H4 (cell line): ENCODE measurements at places on chromosomes 11 and 22.

DNA sequence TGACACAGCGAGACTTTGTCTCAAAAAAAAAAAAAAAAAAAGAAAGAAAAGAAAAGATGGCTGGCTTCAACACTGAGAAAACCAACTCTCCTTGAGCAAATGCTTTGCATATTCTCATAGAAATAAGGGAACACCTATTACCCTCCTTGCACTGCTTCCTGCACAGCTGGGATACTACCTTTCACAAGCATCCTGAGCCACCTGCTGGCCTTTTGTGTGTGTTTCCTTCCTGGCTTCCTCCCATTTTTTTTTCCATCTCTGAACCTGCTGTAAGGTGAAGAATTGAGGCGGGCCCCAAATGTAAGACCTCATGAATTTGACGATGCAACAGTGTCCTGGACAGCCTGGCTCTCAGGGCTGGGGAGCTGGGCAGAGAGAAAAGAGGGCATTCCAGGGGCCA, 1.9 kb upstream of the RFPL3 start:
- DNase-seq: no peak

- no peak for DNase-seq
Measured at GRCh38 chr11:86209806-86210657, 34.5 kb upstream of the EED start.

DNA sequence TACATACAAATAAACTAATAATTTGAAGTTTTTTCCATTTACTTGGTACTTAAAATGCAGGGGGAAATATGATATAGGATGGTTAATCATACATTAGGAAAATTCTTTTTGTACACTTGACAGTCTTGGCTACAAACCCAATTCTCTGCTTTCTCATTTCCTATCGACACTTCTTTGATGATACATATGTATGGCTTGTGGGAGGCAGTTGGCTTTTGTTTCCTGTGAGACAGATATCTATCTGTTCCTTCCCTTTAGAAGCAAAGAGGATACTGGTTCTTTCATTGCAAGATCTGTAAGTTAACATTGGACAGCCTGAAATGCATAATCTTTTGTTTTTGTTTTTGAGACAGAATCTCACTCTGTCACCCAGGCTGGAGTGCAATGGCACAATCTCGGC, 47.9 kb upstream of the ADORA2A start:
- no peak for DNase-seq

GRCh38 chr11:32886180-32886579, 6.4 kb upstream of the QSER1 start:
- DNase-seq: no peak

DNA sequence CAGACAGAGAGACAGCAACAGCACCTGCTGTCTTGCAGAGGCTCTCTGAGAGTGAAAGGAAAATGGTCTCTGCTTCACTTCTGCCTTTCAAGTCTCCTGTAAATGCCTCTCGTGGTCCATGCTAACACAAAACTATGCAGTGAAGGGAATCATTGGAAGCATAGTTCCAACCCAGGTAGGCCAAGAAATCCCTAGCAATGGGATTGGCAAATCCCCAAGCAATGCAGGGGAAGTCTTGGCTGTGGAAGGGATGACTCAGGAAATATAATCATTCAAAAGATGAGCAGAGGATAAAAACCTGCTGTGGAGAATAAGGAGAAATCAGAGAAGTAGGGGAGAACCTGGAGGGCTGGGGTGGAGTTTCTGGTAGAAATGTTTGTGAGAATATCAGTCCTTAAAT, 216.1 kb upstream of the ZBED5 start:
- DNase-seq: no peak

DNA sequence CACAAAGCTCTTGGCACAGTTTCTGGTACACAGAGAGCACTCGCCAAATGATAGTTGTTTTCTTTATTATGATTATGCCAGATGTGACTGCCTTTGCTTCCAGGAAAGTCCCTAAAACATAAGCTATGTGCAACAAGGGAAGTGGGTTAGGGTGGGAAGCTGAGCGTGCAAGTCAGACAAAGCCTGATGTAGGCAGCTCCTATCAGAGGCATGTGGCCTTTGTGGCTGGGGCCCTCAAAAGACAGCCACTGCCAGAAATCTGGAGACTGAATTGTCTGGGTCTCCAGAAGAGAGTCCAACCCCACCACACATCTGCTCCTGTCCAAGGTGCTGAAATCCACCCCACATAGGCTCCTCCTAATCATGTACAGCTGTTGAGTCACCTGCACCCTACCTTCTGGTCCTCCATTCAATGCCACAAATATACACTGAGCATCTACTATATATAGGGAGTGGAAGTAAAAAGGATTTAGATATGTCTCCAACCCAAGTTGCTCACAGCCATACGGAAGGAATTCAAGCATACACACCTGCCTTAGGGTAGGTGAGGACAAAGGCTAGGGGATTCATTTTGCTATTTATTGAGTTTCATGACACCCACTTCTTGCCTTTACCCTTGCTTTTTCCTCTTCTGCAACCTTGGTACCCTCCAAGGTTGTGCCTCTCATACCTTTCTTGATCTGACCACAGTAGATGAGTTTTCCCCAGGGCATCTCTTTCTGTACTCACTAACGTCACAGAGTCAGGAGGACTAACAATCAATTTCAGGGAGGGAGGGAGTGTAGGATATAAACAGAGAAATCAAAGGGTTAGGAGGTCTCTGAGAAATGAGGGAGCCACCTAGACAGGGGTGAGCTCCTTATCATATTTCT, 12.4 kb downstream of the SEC14L3 start:
- no peak for DNase-seq

DNA sequence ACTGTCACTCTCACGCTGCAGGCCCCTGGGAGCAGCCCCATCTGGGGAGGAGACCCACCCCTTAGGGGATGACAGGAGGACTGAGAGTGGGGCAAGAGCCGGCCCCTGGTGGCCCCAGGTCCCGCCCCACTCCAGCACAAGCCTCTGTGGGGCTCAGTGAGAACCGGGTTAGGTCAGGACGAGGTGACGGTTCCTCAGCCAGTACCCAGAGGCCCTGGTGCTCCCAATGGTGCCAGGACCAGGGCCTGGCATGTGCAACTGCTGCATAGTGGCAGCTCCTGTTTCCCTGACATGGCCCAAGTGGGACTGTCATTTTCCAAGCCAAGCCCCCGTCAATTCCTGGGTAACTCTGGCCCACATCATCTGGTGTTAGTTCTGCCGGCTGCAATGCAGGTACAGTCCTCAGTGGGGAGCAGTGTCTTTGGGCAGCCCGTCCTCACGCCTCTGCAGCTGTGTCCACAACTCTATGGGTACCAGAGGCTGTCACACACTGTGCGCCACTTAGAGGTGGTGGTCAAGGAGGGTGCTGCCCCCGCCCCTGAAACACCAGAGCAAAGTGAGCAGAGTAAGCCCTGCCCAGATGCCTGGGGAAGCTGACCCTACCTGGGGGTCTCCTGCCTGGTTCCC, 15.9 kb downstream of the CHID1 start:
- DNase-seq: no peak

- no peak for DNase-seq
Measured at GRCh38 chr22:41621911-41622179, 750 bp downstream of the XRCC6 start.

GRCh38 chr11:94791216-94791889, 23.2 kb downstream of the AMOTL1 start:
- DNase-seq: no peak

DNA sequence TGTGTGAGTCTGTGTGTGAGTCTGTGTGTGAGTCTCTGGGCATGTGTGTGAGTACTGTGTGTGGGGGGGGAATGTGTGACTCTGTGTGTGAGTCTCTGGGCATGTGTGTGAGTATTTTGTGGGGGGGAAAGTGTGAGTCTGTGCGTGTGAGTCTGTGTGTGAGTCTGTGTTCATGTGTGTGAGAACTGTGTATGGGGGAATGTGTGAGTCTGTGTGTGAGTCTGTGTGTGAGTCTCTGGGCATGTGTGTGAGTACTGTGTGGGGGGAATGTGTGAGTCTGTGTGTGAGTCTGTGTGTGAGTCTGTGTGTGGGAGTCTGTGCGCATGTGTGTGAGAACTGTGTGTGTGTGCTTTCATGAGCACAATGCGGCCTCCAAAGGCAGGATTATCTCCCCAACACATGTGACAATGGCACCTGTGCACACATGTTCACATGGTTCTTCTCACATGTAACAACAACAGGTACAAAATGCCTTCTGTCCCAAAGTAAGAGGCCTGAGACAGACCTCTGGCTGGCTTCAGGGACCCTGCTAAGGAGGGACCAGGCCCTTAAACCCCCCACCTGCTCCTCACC, 1.6 kb downstream of the CD5 start:
- DNase-seq: no peak

DNA sequence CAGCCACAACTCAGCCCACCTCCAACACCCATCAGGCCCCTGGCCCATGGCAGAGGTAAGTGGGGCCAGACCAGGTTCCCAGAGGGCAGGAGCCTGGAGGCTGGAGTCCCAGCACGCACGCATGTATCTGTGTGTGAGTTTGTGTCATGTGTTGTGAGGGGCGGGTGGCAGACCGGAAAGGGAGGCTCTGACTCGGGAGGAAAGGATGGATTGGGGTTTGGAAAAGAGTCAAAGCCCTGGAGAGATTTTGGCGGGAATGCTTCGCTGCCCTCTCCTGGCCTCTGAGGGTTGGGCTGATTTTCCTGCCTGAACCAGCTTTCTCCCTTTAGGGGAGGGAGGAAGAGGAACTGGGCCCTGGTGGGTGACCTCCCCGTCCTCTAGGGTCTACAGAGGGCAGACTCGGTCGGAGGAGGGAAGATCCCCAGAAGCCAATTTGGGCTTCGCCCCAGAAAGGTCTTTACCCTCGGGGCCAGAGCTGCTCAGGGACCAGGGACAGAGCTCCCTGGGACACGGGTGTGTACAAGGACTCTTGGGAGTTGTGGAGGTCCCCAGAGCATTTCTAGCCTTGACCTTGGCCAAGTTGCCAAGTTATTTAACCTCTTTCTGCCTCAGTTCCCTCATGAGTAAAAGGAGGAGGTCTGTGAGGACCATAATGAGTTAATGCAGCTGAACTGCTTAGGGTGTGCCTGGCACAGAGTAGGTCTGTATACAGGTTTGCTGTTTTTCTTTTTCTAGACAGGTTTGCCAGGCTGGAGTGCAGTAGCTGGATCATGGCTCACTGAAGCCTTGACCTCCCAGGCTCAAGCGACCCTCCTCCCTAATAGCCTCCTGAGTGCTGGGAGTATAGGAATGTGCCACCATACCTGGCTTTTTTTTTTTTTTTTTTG, 6.9 kb downstream of the C11orf68 start:
- DNase-seq: peak; percentile 91

DNA sequence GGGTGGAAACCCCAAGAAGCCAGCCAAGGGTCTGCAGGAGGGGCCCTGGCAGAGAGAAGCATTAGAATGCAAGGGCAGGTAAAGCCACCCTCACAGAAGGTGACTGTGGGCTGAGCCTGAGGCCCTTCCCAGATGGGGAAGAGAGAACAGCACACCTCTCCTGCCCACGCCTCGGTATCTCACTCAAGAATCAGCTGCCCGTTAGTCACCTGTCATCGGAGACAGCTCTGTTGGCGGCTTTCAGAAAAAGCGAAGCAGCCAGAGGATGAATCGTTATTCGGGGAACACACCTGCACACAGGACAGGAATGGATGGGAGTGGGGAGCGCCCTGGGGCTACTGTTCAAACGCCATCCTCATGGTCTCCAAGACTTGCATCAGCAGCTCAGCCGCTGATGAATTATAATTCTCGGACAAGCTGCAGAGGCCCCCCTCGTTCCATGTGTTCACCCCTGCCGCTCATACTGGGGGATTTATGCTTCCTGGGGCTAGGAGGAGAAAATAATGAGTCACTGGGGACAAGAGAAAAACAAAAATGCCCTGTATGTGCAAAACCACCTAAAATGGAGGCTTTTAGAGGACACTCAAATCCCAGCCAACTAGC, 21.6 kb upstream of the TMA7B start:
- no peak for DNase-seq

- DNase-seq: no peak
Measured at GRCh38 chr11:7667460-7667859, 5.8 kb downstream of the CYB5R2 start.

- DNase-seq: no peak
Measured at GRCh38 chr22:49323751-49324415, 503.8 kb downstream of the BRD1 start.

DNA sequence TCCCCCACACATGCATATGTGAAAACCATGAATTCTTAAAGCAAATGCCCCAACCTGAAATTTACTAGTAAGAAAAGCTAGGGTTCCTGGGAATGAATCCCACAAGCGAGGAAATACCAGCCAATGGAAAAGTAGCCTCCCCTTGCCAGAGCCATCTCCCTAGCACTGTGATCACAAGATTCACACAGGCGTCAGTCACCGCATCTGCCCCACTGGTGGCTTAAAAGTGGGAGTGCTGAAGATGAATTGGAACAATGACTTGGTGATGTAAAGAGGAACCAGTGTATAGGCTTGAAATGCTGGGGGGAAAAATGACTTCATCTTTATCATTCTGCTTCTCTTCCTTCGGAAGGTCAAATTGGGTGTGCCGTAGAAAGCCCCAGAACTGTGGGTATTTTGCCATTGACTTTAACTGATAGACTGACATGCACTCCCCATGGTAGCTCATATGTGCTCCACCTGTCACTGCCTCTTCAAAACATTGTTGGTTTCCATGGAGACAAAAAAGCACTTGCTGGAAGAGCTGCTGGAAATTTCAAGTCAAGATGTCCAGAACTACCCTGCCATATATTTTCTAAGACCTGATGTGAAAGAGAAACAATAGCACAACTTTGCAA, 19.2 kb upstream of the ASPHD2 start:
- no peak for DNase-seq

- peak; percentile 98 for DNase-seq
Measured at GRCh38 chr11:110907629-110908028, 195.4 kb upstream of the ARHGAP20 start.

- DNase-seq: no peak
Measured at GRCh38 chr22:49657974-49658590, 169.6 kb downstream of the BRD1 start.

DNA sequence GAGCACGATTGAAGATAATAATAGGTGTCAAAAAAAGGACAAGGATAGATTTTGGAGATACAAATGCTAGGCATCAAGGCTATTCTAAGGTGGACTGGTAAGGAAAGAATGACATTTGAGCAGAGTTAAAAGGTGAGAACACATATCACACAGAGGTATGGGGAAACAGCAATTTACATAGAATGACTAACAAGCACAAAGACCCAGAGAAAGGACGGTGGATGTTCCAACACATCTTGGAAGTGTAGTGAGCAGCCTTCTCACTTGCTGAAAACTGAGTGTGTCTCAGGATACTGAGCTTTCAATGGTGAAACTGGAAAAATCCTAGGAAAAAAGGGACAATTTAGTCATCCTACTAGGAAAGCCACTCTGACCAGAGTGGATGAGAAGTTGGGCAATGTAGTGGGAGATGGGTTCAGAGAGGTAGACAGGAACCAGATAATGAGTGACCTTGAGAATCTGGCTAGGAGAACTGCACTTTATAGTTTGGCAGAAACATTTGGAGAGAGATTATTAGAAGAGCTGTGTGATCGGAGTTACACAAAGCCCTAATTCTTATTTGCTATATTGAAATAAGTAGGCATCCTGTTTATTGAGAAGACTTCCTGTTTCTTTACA, 706.0 kb downstream of the KCNA4 start:
- DNase-seq: no peak
